ENCODE measurements at places on chromosomes 5 and 9.

DNA sequence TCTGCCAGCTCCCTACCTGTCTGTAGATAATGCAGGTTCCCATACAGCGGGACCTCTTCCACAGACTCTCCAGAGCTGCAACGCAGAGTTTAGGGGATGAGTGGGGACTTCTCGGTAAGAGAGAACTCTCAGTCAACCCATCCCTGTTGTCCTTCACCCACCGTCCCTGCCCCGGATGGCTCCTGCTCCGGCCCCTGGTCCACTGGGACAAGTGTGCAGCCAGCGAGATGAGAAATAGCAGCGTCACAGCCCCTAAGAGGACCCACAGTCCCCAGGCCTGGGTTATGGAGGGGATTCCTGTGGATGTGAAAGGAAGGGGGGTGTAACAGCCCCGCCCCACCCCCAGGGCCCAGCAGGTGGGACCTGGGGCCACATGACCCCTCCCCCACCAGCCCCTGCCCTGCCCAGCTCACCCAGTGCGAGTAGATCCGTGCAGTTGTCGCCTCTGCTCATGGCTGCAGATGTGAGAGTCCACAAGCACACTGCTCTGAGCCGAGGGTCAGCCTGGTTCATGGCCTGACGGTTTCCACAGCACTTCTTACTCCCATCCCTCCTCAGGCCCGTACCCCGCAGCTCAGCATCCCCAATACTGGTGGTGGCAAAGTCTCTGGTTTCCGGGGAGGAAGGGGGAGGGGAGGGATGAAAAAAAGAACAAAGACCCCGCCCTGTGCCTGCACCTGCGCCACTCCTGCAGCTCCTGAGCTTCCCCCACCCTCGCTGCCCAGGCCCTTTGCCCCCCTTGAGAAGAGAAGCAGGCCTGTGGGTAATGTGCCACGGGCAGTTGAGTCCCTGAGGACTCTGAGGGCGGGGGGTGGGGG lies at the start of gene SIT1:
SIT1 (minus strand) TSS at position 591 of the 818 bp plus-strand sequence; CDS start at position 513, 78 bp downstream.
- DNase-seq = no peak

DNA sequence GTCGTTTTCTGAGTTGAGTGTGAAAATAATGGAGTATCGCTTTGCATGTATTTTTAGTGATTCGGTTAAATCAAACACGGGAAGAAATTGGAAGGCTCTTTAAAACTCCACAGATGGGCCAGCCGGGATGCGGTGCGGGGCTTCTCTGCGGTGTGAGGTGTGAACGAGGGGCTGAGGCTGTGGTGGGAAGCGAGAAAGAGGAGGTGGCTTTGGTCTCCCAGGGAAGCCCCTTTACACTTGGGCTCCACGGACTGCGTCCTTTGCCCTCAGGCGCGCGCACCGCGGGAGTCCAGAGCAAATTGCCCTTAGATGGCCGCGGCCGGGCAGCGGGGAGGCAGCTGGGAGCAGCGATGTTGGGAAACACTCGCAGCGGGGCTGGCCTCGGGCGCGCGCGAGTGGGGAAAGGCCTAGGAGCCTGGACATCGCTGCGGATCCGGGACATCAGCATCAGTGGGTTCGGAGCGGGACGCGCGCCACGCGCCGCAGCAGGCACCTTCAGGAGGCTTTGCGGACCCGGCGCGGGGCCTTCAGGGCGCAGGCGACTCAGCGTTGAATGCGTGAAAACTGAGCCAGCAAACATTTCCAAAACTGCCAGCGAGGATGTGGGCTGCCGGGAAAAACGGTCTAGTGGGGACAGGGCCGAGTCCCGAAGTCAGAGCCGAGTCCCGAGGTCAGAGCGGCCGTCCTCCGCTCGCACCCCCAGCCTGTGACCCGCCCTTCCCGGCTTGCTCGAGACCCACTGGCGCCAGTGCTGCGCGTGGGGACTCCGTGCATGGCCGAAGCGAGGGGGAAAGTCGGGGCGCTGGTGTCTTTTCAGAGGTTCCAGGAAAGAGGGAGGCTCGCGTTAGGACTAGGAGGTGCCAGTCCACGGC lies 6.5 kb downstream of the IRX1 start:
- no peak for DNase-seq

GRCh38 chr5:142012186-142012785 lies 541 bp downstream of the GNPDA1 start:
- DNase-seq = no peak

GRCh38 chr5:159208514-159209437 lies 577 bp downstream of the RNF145 start:
- DNase-seq = no peak

- DNase-seq = no peak
Observed at GRCh38 chr5:35058374-35058788, 10.6 kb upstream of the AGXT2 start.

DNA sequence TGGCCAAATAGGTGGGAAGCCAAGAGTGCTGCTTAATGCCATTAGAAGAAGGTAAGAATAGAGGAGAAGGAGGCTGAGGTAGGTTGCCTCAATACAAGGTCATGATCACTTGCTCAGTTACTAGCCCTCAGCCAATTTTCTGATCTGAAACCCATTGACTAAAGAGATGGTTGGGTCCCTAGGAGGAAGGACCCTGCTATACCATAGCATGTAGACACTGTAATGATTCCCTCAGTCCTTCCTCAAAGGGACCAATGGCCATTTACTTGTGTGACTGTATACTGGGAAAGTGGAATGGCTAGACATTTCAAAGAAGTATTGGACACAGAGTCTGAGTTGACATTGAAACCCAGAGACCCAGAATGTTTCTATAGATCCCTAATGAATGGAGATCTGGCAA lies 108.5 kb upstream of the MAP1B start:
- DNase-seq = no peak

DNA sequence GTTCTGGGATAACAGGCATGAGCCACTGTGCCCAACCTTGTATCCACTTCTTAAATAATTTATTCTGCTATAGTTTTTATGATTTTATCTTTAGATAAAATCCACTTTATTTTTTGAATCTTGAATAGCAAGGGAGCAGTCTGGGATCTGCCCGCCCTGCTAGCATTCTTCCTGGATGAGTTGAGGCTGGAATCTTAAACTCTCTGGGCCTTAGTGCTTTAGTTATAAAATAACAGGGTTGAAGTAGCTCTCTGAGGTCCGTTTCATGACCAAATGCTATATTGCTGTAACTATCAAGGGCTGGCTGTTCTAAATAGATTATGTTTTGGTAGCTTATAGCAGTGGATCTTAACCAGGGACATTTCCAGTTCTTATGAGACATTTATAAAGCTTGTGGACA lies 20.8 kb downstream of the ACER2 start:
- DNase-seq = no peak

DNA sequence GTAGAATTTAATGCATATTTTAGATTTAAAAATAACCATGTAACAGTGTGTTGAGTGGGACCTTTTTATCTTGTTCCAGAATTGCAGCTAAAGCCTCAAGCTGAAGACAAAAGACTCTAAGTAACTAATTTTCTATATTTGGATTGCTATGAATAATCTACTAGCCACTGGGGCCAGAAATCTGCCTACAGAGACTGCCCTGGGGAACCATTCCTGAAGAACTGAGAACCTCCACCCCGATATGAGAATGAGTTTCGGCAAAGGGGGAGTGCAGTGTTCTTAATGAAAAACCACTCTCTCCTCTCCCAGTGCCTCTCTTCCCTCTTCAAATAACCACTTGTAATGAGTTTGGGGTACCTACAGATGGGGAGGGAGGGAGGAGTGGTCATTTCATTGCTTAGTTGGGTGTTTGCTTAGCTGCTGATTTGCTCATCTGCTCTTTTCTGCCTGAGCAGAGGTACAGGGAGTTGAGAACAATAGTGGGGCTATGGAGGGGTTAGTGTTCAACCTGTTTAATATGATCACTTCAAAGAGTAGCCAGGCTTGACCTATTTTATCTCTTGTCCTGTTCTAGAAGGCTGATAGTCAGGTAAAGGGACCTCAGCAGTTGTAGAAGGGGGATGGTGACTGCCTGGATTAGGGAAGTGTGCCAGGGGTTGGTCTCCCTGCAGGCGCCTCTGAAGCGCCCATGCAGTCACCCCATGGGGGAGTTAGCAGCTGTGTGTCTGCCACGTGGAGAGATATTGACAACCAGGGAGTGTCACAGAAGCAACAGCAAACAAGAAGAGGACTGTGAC lies 47.7 kb downstream of the ATG10 start:
- DNase-seq = no peak

DNA sequence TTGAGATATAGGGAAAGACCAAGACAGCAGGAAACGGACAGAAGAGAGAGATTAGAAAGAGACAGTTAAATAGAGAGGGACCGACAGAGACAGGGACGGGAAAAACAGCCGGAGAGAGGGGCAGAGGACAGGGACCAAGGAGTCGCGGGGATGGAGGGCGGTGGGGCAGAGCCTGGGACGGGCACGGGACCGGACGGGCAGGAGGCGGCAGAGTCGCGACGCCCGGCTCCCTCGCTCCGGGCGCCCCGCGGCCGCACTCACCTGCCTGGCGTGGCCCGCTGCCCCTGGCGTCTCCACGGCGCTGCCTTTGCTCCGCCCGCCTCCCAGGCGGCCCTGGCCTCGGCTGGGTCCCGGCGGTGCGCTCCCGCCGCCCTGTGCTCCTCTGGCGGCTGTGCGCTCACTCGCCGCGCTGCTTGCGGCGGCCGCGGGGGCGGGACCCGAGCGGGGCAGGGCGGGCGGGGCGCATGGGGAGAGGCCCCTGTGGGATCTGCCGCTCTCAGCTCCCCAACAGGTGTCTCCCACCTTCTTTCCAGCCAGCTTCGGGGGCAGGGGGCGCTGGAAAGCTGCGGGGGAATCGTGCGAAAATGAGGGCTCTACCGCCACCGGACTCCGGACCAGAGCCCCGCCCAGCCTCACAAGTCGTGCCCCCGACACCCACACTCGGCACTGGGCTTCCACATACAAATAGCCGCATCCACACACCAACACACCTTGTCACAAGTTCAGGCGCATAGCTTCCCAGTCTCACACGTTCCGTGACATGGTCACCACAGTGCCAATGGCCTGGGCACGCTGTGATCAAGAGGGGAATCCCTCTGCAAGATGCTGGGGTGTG lies at the start of gene ARID3C:
ARID3C (minus strand) TSS at position 411 of the 835 bp plus-strand sequence. CDS start 1,052 bp downstream, outside the sequence.
- no peak for DNase-seq

- no peak for DNase-seq
Observed at GRCh38 chr9:113456235-113456634, 7.3 kb upstream of the RGS3 start.

DNA sequence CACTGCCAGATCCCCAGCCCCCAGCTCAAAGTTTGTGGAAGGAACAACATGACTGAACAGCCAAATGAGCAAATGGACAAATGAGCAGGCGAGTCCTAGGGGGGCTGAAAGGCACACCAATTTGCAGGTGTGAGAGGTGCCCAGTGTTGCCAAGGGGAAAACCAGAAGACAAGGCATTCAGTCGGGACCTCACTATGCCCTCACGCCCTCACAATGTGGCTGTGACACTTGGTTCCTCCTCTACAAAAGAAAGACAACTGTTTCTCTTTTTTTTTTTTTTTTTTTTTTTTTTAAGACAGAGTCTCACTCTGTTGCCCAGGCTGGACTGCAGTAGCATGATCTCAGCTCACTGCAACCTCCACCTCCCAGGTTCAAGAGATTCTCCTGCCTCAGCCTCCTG lies 28.0 kb downstream of the TNIP1 start:
- DNase-seq = no peak

DNA sequence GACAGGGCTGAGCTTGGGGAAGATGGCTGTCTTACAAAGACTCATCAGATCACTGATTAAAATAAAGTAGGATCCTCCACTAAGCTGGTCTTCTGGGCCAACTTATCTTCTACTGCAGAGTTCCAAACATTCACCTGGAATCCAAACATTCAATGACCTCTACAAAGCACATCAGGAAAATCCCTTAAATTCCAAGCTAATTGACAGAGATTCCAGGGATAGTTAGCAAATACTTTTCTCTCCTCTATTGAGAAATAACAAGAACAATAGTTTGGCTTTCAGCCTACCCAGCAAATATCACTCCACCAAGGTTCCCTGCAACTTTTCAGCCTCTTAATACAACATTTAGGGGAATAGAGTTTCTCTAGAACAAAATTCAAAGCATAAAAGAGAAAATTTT lies 140.6 kb upstream of the LIFR start:
- DNase-seq = no peak

DNA sequence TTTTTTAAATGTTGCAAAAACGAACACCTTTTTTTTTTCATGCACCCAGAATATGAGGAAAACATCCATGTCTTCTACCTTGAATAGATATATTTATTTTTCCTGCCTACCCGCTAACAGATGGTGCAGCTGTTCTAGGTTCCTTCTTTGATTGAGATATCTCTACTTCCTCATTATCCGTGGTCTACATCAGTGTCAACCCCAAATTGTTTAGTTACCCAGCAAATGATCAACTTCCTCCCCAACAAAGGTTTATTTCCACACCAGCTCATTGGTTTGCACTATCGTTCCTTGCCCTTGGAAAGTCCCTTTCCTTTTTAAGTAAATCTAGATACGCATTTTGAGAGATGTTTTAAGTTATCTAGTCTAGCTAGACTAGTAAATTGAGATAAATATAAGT lies 166.4 kb downstream of the PRR16 start:
- no peak for DNase-seq

DNA sequence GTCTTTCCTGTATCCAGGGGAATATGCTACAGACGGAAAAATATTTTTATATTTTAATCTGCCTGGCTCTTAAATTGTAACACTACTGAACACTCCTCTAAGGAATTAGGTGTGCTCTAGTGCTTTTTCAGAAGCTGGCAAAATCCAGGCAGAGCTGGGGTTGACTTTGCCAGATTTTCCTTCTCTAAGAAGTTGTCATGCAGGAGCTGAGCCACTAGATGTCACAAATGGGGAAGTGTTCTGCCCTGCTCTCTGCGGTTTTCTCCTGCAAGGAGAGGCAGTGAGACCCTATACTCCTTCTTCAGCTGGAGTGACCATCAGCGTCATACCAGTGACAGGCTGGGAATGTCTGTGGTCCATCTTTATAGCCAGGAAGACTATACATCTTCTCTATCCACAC lies 112.5 kb downstream of the HAPLN1 start:
- DNase-seq = no peak

GRCh38 chr5:151589878-151590570 lies 1.1 kb downstream of the FAT2 start:
- no peak for DNase-seq

- DNase-seq = no peak
Observed at GRCh38 chr5:42360056-42360455, 63.2 kb upstream of the GHR start.
